Stimulated activated CD4-positive, alpha-beta T cell treated with anti-CD3 and anti-CD28 coated beads, Interleukin-1b, Interleukin-23, amount 100 ng/mL, for 1 hour (primary cell): ENCODE measurements at places on chromosomes 5 and 9.

GRCh38 chr9:82184524-82184923 lies 196.0 kb downstream of the SPATA31D1 start:
- no peak for DNase-seq

- DNase-seq = no peak
Measured at GRCh38 chr5:141373673-141374317, at the start of gene PCDHGA6. TSS of gene PCDHGA6 (plus strand) at chr5:141373891. CDS start at chr5:141374084, 193 bp downstream.

GRCh38 chr5:81006947-81007636 lies 46.9 kb downstream of the RASGRF2 start:
- DNase-seq = peak; percentile 9

- no peak for DNase-seq
Measured at GRCh38 chr9:112620388-112620787, 97.5 kb downstream of the INIP start.

DNA sequence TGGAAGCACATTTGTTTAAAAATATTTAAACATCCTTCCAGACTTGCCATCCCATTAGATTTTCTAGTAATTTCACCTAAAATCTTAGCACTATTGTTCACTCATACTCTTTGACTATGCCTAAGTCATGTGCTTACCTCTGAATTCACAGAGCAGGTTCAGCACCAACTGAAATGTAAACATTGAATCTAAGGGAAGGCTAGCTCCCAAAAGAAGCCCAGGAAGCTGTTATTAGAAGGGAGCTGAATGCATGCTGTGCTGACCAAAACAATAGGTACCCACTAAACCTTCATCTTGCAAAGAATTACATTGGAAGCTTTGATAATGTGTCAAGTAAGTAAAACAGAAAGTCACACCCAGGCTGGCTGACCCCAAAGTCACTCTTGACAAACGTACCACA lies 571.3 kb downstream of the GABRG2 start:
- DNase-seq = no peak

GRCh38 chr9:132166599-132166998 lies 4.7 kb downstream of the NTNG2 start:
- DNase-seq = no peak

DNA sequence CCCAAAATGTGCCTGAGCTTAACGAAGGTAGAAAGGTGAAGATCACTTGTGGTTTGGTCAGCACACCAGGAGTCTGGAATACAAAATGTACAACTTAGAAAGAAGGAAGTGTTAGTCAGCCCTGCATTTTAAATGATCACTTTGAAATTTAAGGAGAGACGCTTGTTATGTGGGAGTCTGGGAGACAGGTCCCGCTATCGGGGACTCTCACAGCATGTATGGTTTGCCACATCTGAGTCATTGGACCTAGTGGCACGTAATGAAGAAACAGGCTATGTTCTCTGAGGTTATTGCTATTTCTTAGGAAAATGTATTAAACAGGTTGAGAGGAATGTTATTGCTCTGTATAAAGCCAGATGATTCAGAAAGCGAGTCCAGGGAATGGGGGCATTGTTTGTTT lies 2362.5 kb upstream of the WWC1 start:
- DNase-seq = no peak

DNA sequence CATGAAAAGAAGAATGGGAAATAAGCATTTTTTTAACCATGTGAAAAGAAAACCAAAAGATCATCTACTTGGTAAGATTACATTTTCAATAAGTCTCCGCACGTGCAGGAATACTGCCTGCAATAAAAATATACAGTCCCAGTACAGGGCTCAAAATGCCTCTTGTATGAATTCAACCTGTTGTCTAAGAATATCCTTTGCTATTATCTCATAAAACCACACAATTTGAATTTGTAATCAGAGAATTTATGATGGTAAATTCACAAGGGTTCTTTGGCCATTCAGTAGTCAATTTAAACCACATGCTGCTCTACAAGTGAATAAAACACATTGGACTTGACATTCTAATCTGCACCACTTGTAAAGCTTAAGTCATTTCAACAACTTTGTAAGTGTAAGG lies 46.6 kb downstream of the ST8SIA4 start:
- no peak for DNase-seq

DNA sequence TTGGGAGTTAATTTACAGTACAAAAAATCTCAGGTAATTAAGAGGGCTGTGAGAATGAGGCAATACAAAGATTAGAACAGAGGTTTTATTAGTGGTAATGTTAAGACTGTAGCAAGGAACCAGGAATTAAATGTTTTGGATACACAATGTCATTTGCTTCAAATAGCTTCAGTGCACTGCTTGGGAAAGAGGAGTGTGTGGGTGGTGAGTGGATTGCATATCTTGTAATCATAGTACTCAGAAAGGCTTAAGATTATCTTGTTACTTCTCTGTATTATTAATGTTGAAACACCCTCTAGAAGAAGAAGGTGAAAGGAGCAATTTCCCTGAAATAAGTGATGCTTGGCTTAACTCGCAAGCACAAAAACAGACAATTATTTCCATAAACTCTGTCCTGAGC lies 21.0 kb upstream of the TBCA start:
- no peak for DNase-seq

DNA sequence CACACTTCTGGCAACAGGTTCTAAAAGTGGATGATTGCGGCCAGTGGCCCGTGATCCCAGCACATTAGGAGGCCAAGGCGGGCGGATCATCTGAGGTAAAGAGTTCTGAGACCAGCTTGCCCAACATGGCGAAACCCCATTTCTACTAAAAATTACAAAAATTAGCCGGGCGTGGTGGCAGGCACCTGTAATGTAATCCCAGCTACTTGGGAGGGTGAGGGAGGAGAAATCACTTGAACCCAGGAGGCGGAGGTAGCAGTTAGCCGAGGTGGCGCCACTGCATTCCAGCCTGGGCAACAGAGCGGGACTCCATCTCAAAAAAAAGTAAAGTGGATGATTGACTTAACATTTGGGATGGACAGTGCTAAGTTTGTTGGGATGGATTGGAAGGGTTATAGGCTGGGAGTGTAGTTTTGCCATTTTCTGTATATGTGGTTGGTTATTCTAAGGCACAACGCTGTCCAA lies 3.4 kb downstream of the MATR3 start:
- no peak for DNase-seq

DNA sequence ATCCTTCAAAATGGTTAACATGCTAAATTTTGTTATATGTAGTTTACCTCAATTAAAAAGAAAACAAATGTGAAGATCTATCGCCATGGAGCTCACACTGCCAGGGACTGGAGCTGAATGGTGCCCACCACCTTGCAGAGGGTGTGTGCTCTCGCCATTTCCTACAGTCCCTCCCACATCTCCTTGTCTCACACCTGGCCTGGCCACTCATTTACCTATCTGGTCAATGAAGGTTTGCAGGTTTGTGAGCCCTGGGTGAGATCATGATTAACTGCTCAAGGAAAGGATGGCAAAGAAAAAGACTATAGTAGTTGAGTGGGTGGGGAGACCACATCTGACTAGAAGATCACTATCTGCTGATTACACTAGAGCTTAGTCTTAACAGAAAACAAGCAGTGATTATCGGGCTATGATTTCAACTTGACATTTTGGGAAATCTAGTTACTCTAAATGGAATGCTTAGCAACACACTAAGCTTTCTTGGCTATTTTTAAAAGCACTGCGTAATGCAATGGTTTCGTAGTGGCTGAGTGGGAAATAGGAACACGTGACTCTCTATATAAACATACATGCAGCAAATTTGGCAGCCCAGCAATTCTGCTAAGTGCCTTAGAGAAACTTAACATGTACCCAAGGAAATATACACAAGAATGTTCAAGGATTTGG lies 27.3 kb downstream of the PUM3 start:
- DNase-seq = no peak

GRCh38 chr5:168603746-168604145 lies 24.6 kb upstream of the PANK3 start:
- DNase-seq = no peak

DNA sequence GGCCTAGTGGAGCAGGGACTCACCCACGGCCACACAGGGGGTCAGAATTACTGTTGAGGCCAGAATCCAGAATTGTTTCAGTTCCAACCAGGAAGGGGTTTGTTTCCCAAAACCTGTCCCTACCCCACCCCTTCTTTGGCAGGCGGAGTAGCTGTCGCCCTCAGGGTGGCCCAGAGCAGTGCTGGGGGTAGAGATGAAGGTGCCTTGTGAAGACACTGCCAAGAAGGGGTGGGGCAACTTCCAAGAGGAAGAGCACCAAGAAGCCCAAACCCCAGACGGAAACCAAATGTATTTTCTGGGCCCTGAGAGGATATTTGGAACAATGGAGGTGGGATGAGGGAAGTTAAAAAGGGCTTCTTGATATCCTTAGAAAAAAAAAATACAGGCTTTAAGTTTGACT lies 11.4 kb upstream of the NDST1 start:
- no peak for DNase-seq

- no peak for DNase-seq
Measured at GRCh38 chr5:92635001-92635461, 946.0 kb downstream of the NR2F1-AS1 start.

GRCh38 chr5:157640406-157641066 lies 11.7 kb downstream of the SOX30 start:
- DNase-seq = no peak

GRCh38 chr9:91334053-91334452 lies 27.7 kb downstream of the AUH start:
- no peak for DNase-seq

- DNase-seq = no peak
Measured at GRCh38 chr5:127839072-127839471, 135.9 kb downstream of the CCDC192 start.

- no peak for DNase-seq
Measured at GRCh38 chr5:150623878-150624216, 16.6 kb upstream of the SYNPO start.

DNA sequence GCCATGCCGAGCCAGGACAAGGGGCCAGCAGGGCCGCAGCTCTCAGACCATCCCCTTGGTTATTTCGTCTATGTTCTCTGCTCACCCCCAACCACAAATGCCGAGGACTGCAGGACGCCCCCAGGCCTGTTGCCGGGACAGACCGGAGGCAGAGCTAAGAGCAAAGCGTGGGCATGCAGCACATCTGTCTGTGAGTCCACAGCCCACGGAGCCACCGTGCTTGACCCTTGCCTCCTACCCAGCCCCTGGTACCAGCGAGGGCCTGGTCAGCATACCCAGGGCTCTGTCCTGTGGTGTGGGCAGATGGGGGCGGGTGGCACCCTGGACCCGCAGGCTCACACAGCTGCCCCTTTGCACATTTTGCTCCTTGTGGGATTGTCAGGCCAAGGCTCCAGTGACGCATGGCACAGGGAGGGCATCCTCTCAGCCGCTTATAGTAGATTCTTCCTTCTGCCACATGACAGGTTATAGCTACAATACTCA lies 4.7 kb downstream of the BRD3 start:
- no peak for DNase-seq

DNA sequence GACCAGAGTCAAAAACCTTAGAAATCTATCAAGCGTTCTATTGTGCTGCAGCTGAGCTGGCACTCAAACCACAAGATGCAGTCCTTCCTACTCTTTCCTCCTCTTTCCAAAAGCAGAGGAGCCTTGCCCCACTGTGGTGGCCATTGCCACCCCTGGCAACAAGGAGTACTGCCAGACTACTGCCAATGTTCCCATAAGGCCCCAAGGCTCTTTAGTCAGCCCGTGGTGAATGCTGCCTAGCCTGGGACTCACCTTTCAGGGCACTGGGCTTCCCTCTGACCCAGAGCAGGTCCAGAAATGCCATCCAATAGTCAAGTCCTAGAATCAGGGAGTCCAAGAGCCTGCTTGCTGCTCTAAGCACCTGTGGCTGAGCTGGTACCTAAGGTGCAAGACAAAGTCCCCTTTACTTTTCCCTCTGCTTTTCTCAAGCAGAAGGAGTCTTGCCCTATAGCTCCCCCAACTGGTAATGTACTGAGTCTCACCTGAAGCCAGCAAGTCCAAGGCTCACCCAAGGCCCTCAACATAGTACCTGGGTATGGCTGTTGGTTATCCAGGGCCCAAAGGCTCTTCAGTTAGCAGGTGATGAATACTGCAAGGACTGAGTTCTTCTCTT lies 219.4 kb downstream of the ATPSCKMT start:
- DNase-seq = no peak

- no peak for DNase-seq
Measured at GRCh38 chr5:59231221-59231931, 648.5 kb downstream of the RAB3C start.

DNA sequence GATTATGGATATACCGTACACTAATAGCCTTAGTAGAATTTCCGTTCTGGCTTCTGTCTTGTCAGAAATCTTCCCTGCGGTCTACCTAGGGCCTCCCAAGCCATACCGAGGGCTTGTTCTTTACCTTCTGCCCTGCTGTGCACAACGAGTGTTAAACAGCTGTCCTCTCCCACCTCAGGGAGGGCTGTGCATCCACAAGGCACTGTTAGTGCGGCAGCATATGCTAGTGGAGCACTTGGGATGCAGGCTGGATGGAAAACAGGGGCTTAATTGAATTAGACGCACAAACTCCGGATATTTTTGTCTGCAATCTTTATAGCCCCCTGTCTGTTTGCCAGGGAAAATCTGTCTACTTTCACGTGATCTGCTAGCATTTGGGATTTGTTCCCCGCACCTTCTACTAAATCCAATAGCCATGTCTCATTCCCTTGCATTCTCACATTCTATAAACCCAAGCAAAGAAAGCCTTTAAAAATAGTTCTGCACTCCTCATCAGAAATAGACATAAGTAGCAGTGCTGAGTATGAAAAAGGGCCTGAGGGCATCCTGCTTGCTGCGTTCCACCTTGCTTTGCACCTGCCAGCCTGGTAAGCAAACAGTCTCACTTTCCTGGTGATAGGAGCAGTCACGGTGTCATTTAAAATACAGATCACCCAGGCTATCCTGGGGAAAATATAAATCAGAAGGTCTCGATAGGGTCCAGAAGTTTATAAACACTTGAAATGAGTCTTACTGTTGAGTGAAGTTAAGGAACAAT lies 382.6 kb downstream of the RASEF start:
- DNase-seq = no peak

DNA sequence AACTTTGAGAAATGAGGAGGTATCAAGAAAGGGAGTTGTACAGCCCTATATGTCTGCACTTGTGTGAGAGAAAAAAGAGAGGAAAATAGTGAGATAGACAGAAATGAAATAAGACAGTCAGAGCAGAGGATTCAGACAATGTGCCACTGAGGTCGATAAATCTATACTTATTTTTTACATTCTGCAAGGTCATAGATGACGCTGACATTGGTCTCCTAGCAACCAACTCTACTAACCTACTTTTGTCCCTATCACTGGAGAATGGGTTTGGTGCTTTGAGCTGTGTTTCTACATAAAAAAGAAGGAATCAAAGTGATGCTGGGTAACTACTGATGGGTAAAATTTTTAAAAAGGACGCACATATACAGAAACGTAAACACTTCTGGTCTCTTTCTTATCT lies 573.3 kb upstream of the RORB start:
- no peak for DNase-seq

DNA sequence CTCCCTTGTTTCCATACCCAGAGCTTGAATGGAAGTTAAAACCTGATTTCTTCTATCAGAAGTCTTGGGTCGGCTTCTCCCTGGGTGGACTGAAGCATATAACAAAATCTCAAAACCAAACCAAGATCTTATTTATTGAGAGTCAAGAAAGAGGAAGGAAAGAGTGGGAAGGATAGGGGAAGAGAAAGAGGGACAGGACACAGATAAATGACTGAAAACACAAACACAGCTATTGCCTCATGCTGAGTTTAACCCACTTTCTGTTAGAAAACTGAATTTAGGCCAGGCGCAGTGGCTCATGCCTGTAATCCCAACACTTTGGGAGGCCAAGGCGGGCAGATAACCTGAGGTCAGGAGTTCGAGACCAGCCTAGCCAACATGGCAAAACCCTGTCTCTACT lies 92.9 kb downstream of the PALM2AKAP2 start:
- no peak for DNase-seq
